ENCODE measurements at places on chromosomes 6 and 20.
A peak's percentile ranks its signal among the peaks of the same experiment; 100 is the strongest.

DNA sequence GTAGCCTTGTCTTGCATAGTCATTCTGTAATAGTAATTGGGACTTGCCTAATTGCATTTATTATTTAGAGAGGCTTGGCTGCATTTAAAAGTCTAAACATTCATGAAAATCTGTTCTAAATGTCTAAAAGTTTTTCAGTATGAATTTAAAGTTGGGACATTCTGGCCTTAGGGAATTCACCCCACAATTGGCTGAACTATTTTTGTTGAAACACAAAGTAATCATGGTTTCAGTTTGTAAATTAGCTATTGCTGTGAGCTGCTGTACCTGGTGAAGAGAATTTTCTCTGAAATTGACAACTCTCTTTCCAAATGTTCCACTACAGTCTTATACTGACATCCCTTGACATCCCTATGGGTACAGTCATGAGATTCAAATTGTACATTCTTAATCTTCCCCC is 253.0 kb downstream of the FARS2 start:
- no peak for DNase-seq

GRCh38 chr20:35003211-35004031 is 47.8 kb downstream of the MYH7B start:
- DNase-seq, result no peak

DNA sequence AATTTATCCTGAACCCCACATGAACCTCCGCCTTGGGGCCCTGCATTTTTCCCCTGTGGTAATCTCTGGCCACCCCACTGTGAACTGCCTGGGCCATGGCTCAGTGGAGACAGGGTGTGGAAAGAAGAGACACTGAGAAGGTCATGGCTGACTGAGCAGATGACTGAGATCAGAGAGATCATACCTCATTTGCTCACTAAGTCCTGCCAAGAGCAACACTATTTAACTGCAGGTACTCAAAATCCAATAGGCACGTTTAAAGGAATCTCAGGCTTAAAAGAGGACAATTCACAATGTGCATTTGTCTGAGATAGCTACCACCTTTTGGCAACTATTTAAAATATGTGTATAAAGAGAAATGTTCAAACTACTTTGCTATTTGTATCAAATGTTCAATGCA is 305.0 kb downstream of the GMDS start:
- no peak for DNase-seq

GRCh38 chr6:3446184-3446583 is 10.7 kb downstream of the SLC22A23 start:
- DNase-seq, result no peak

GRCh38 chr6:37868447-37868825 is 48.9 kb downstream of the ZFAND3 start:
- DNase-seq, result no peak

DNA sequence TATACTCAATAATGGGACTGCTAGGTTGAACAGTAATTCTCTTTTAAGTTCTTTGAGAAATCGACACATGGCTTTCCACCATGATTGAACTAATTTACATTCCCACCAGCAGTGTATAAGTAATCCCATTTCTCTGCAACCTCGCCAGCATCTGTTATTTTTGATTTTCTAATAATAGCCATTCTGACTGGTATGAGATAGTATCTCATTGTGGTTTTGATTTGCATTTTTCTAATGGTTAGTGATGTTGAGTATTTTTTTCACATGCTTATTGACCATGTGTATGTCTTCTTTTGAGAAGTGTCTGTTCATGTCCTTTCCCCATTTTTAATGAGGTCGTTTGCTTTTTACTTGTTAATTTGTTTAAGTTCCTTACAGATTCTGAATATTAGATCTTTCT is 66.5 kb downstream of the STK4 start:
- DNase-seq, result no peak

DNA sequence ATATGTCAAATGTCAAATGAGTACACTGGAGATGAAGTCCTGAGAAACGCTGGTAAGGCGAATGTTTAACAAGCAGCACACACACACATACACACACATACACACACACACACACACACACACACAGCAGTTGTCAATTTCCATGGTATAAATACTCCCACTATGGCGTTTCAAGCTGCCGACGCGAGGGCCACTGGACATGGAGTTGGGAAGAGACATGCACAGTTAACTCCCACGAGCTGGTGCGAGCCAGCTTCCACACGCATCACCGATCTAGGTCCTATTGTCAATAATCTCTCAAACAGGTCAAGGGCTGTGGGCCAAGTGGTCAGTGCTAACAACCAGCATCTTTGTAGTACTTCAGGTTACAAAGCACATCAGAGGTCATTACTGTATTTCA is 58.9 kb downstream of the TRERF1 start:
- DNase-seq, result no peak

DNA sequence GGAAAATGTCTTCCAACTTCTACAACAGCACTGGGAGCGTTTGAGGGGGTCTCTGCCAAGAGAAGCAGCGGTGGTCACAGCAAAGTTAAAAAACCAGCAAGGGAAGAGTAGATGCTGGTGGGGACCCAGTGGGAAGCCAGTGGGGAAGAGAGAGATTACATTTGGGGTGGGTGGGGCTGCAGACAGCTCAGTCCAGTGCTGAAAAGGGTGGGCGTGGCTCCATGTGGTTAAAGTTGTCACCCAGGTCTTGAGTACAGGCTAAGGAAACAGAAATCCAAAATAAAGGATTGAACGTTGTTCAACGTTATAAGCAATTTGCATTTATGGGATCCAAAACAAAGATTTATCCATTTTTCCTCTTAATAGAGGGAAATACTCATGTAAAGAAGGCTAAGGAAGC is 106.3 kb upstream of the LY86 start:
- DNase-seq, result no peak

GRCh38 chr6:70563530-70563929 is 3.2 kb upstream of the SDHAF4 start:
- DNase-seq, result no peak

GRCh38 chr20:38343311-38344106 is 2.8 kb upstream of the LBP start:
- DNase-seq, result no peak

DNA sequence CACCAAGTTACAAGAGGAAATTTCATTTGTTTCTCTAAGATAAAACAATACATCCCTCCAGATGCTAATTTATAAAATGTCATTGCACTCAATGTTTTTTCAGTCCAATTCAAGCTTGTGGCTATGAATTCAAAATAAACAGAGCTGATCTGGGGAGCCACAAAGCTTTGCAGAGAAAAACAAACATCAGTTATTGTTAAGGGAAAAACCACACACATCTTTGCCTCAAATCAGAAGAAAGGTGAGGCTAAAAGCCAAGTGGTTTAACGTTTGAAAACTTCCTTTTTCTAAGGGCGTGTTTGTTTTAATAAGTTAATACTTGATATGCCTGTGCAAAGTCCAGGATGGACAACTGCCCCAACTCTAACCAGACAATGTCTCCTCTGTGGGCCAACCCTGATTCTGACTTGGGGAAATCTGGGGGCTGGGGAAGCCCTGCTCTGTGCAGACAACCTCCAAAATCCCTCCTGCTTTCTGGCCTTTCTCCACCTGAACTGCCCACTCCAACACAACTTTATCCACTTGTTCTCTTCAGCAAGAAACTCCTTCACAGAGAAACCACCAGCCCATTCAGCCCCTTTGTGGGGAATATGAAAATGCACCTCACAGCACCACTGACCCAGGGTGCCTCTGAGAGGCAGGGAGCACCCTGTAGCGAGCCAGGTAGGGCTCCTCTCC is 44.6 kb upstream of the NT5E start:
- DNase-seq, result no peak

- peak; percentile 51 for DNase-seq
Measured at GRCh38 chr6:43021270-43022047, at the start of gene RRP36. TSS of gene RRP36 (plus strand) at chr6:43021623. CDS start at chr6:43021655, 32 bp downstream.

- no peak for DNase-seq
Measured at GRCh38 chr6:21881969-21882465, 288.5 kb downstream of the SOX4 start.

- no peak for DNase-seq
Measured at GRCh38 chr6:17297271-17298080, 16.3 kb downstream of the RBM24 start.

DNA sequence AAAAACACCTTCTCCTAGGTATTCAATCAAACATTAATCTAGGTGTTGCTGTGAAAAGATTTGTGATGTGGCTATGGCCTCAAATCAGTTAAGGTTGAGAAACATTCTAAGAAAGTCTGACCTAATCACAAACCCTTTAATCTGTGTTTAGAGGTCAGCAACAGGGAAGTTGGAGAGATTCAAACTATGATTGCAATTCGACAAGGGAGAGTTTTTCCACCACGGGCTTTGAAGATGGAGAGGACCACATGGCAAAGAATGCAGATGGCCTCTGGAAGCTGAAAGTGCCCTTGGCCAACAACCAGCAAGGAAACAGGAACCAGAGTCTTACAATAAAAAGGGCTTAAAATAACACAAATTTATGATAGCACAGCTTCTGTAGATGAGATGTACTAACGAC is 29.6 kb upstream of the LGSN start:
- no peak for DNase-seq

- no peak for DNase-seq
Measured at GRCh38 chr6:138094260-138094659, 13.0 kb downstream of the PERP start.

DNA sequence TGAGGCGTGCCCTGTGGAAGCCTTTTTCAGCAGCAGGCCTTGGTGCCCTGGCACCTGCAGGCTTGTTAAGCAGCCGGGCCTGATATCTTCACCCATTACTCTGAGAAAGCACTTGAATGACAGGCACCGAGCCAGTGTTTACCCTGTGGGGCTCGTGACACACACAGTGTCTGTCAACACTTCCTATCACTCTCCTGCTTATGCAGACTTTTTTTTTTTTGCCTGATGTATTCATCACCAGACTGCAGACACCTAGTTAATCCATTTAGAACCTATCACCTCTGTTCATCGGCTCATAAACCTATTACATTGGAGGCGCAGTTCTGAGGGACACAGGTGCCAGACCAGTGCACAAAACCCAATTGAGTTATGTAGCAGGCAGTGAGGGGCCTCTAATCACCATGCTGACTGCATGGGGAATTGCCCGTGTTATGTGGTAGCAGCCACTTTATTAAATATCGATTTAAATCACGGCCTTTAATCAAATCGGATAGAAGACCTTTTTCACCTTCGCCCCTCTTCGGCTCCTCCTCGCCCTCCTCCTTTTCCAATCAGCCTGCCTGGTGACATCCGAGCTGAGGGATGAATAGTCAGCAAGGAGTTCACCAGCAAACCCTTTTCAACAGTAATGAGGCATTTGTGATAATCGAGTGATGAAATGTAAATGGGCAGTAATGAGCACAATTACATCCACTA is 962.9 kb upstream of the SLC35B3 start:
- DNase-seq, result peak; percentile 46

- DNase-seq, result no peak
Measured at GRCh38 chr20:34701405-34702085, 2.6 kb upstream of the TP53INP2 start.

GRCh38 chr20:53079828-53080686 is 107.9 kb downstream of the TSHZ2 start:
- DNase-seq, result no peak

GRCh38 chr6:139647016-139647415 is 272.6 kb upstream of the CITED2 start:
- DNase-seq, result no peak

GRCh38 chr6:1325461-1326309 is 13.8 kb downstream of the FOXQ1 start:
- DNase-seq, result no peak

- DNase-seq, result no peak
Measured at GRCh38 chr6:82030761-82031503, 216.6 kb downstream of the IBTK start.

GRCh38 chr6:11851387-11851786 is 72.8 kb upstream of the ADTRP start:
- DNase-seq, result no peak

GRCh38 chr6:170045981-170046667 is 244.8 kb downstream of the DLL1 start:
- no peak for DNase-seq

- no peak for DNase-seq
Measured at GRCh38 chr6:40689185-40689584, 102.0 kb upstream of the LRFN2 start.

- peak; percentile 51 for DNase-seq
Measured at GRCh38 chr6:138377844-138378243, at the start of gene SMIM28. TSS of gene SMIM28 (plus strand) at chr6:138377905. CDS start at chr6:138378073, 168 bp downstream.

DNA sequence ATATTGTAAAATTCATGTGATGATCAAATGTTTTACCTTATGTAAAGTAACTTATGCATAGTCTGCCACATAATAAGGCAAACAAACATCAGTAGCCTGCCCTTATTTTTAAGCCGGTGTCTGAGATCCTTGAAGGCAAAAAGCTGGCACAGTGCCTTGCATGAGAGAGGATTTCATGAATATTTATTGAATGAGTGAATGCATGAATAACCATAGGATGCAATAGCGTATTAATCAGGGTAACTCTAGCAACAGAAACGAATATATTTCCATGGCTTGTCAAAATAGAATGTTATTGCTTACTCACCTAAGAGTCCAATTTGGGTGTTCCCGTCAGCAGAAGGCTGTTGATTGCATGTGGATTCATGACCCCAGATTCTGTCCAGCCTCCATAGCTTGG is 34.9 kb downstream of the BTBD3 start:
- DNase-seq, result no peak

DNA sequence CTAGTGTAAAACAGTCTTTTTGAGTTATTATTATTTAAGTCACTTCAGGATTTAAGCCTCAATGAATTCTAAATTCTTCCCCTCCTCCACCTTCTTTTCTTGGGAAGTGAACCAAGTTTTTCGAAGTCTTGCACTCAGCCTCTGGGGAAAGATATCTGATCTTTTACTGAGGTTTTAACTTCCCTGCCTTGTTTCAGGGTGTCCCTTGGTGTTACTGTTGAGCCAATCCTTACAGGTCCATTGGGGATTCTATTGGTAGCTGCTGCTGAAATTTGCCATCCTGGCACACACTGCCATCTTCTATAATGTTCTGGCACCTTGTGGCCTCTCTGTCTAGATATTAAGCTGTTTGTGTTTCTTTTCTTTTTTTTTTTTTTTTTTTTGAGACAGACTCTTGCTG is 31.7 kb downstream of the BEND6 start:
- no peak for DNase-seq

DNA sequence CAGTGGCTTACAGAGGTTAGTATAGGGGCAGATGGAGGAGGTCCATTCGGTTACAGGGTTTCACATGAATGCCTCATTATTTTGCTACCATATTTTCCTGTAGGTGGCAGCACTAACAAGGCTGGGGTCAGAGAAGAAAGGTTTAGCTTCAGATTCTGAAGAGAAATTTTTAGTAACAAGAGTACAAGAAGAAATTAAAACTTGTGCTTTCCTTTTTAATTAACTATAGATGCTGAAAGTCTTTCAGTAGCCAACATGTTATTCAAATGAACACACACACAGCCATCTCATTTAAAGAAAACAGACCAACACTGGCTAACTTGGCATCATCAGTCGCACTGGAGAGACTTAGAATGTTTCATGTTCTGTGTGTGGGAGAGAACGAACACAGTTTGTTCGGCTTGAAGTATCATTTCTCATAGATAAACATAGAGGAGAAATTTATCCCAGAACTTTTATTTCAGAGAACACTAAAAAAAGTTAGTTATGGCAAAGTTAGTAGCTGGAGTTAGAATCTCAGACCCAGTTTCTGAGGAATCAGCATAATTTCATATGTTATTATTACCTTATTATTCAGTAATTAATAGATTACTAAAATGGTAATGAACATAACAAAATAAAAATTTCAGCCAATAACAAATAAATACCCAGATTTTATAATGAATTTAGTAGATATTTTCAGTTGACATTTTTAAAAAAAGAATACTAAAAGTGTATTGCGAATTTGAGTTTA is 314.0 kb upstream of the RSPO3 start:
- DNase-seq, result peak; percentile 11

- no peak for DNase-seq
Measured at GRCh38 chr6:63098789-63099188, 112.5 kb upstream of the FKBP1C start.
